ENCODE measurements at places on chromosomes 2 and 18.

- no peak for DNase-seq
Measured at GRCh38 chr2:54479424-54479823, 23.3 kb downstream of the SPTBN1 start.

- peak; percentile 45 for DNase-seq
Measured at GRCh38 chr2:237475704-237476141, 11.3 kb upstream of the MLPH start.

GRCh38 chr2:18200771-18201170 is 322.3 kb downstream of the KCNS3 start:
- no peak for DNase-seq

DNA sequence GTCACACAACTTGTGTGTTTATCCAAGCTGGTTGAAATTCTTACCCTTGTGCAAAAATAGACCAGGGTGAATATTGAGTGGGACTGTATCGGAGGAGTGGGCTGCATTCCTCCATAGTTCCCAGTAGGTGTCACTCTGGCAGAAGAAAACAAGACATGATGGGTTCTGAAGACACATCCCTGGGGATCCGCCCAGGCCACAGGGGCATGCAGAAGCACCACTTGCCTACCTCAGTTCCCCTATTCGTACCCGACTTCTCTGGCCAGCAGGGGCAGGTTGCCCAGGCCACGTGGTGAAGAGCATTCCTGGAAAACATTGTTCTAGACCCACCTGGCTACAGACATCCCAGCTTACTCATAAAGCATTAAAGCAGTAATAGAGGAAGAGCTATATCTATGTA is 168.2 kb downstream of the FAM210A start:
- DNase-seq = no peak

DNA sequence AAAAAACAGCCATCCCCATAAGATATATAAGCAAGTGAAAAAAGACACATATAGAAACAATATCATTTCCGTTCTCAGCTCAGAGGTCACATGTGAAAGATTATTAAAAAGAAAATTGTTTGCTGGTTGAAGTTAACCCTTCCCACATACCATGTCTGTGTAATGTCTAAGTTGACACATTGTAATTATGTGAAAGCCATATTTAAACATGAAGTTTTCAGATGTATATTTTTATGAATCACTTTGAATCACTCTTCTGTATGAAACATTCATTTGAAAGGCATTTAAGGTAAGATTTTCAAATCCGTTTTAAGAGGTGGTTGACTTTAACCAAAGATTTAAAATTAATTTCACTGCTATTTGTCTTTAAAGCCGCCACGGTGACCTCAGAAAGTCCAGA is 441.9 kb downstream of the RND3 start:
- no peak for DNase-seq

- DNase-seq = no peak
Measured at GRCh38 chr2:177669625-177670330, 277.2 kb downstream of the AGPS start.

- no peak for DNase-seq
Measured at GRCh38 chr2:239306274-239307220, 94.3 kb downstream of the HDAC4 start.

- peak; percentile 24 for DNase-seq
Measured at GRCh38 chr2:15159751-15160177, 401.4 kb downstream of the NBAS start.

DNA sequence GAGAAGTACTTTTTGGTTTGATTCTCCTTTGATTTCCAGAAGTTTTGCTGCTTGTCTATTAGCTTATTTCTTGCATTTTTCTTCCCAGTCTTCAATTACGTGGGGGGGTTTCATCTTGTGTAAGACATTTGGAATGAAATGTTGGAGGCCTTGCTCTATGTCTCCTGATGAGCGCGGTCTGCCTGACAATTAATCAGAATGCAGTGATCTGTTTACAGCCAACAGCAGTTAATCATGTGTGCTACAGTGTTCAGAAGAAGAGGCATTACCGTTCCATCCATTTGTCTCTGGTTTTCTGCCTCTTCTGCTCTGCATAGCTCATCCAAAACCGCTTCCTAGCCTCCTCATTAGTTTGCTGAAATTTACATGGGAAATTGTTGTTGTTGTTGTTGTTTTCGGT is 134.4 kb upstream of the ST6GAL2 start:
- no peak for DNase-seq

GRCh38 chr2:218293715-218294429 is 1.6 kb upstream of the TMBIM1 start:
- DNase-seq = no peak

DNA sequence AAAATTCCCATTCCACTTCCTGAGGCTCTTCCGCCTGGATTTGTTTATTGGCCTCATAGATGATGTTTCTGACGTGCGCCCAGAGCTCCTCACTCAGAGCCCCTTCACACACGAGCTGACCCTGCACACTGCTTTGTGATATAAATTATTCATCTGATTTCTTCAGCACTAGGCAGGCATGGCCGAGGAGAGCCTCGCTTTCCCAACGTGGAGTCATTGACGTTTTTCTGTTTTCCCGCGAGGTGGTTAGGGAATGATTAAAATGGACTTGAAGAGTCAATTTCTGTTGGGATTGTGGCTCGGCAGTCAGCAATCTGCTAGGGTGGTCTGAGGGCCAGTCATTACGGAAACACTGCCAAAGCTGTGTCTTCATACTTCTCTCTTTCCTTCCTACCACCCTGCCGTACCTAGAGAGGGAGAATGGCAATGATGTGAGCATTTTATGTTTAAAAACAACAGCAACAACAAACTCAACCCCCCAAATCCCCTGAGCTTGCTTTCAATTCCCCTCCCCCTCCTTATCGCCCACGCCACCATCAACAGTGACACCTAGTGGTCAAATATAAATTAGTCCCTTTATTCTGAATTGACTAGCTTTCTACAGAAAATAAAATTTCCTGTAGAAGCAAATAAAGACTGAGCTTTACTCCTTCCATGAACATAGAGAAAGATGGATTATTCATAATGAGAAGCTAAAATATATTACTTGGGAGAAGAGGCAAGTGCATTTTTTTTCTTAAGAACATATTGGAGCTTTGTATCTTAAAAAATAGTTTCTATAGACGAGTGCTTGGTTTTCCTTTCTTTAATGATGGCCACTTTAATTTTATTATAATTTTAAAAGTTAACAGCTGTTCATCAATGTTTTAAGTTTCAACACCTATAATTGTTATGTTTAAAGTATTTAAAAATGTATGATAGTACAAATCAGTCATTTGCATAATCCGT is 285.1 kb downstream of the MTX2 start:
- peak; percentile 30 for DNase-seq
